Pancreas (tissue), 10 donors: ENCODE measurements at places on chromosomes 6 and 20. TPM values are rescaled to one million over a fixed set of nuclear protein-coding genes. Genes with fewer than 3 reads are reported as not detected.
A peak's percentile ranks its signal among the peaks of the same experiment; 100 is the strongest.

The NNAT gene
- not detected for total RNA-seq

The HRH3 gene
- not detected for total RNA-seq

The RNF39 gene
- total RNA-seq: 1.0 TPM

The SYCP2L gene
- 1.4 TPM for total RNA-seq

DNA sequence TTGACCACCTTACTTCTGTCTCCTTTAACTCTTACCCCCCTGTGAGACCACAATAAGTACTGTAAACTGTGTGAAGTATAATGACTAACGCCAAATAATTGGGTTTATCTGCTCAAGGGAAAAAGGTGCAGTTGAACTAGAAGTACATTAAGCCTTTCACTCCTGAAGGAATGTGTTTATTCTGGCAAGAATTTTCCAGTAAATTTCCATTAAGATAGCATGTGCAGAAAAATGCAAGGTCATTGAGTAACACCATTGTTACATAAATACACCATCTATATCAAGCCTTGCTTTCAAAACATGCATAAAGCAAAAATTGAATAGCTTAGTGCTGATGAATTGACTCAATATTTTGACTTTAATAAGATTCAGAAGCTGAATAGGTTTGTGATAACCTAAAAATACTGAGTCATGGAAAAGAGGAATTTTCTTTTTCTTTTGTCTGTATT, 65.4 kb downstream of the ARHGAP18 start:
- no peak overlapping the region for H3K4me3 ChIP-seq
- H3K27ac ChIP-seq: peak overlapping the region; percentile 87
- no peaks in the 10 kb centered on the region for H3K27me3 ChIP-seq

The LBP gene
- not detected for total RNA-seq

DNA sequence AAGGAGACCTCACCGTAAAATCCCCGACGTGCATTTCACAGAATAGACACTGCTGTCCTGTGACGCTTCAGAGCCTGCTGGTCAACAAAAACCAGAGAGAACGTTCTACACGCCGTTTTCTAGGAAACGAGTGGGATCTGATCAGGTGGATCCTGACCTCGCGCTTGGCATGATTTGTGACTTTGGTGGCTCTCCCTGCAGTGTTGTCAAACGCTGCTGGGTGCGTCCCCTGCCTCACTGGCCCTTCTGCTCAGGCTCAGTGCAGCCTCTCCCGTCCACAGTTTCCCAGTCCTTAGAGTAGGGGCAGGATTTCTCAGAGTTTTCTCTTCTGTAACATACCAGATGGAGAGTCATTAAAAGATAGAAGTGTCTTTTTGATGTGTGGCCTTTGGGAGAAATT, 27.6 kb upstream of the IRF4 start:
- DNase-seq: peak; percentile 47
- no peaks in the 10 kb centered on the region for H3K36me3 ChIP-seq
- no peaks in the 10 kb centered on the region for H3K4me1 ChIP-seq
- no peak overlapping the region for H3K4me3 ChIP-seq

DNA sequence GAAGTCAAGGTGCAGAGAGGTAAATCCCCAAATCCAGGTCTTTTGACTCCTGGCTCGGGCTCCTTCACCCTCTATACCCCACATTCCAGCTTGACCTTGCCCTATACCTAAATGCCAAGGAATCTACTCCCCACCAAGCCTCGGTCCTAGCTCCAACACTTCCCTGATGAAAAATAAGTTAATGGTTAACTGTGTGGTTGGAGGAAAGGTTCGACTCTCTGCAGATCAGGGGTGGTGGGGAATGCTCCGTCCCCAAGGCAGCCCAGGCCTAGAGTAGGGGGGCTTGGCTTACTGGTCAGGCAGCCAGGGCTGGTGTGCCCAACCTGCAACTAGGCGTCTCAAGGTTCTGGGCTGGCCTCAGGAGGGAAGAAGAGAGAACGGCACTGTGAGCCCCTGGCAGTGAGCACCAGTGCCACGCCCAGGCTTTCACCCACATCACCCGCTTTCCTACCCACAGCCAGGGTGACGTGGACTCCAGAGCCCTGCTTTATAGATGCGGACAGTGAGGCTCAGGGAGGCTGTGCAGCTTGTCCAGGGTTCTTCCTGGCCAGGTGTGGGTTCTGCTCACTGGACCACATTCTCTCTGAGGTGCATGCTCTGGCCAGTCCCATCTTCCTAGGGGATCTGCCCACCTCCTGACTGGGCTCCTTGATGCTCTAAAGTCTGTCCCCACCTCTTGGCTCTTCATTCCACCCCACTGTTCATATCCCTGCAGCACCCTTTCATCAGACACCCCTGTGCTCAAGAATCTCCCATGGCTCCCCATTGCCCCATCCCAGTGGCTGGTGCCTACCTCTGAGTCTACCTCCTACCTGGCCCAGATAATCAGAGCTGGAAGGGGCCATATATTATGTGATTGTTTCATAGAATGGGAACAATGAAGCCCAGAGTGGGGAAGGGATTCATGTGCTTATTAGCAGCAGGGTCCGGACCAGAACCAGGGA, 8.2 kb downstream of the SPDEF start:
- no peak overlapping the region for H3K4me3 ChIP-seq
- H3K27me3 ChIP-seq: no peaks in the 10 kb centered on the region
- DNase-seq: no peak
- peaks cover 7% of the 10 kb centered on the region for H3K4me1 ChIP-seq

The SYCP2 gene
- 4.3 TPM for total RNA-seq

DNA sequence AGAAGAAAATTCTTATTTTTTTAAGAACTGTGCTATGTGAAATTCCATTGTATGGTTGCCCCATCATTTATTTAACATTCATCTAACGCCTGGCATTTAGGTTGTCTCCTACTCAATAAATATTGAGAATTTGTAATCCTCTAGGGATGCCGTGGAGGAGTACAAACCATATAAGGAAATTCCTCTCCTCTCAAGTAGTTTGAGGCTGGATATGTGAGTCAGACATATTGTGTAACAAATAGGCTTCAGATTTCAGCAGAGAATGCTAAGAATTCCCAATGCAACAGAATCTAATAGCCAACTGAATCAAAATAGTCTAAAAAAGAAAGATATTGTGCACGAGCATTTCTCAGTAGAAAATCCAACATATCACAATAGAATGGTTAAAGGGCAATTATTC, 174.7 kb downstream of the OTOR start:
- H3K4me1 ChIP-seq: no peaks in the 10 kb centered on the region
- H3K4me3 ChIP-seq: no peak overlapping the region
- H3K27ac ChIP-seq: no peak overlapping the region
- DNase-seq: no peak
- no peaks in the 10 kb centered on the region for H3K27me3 ChIP-seq

GRCh38 chr6:157631412-157631811, 191.6 kb upstream of the SNX9 start:
- H3K27ac ChIP-seq: no peak overlapping the region
- no peaks in the 10 kb centered on the region for H3K4me1 ChIP-seq
- no peak for DNase-seq
- H3K27me3 ChIP-seq: no peaks in the 10 kb centered on the region
- no peaks in the 10 kb centered on the region for H3K36me3 ChIP-seq

DNA sequence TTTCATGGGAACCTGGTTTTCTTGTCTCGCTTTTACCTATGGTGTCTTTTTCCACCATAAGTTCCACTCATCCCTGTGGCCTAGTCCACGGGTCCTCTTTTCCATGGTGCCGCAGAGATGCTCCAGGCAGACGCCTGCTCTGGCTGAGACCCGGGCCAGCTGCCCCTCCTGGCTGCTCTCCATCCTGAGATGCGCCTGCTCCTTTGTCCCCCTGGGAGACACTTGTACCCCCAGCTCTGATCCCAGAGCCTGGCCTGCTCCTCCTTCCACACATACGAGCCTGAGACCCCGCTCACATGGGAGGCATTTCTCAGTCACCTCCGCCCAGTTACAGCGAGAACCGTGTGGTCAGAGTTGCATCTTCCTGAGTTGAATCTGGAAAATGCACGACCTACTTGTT, 29.6 kb downstream of the RNASET2 start:
- no peaks in the 10 kb centered on the region for H3K4me1 ChIP-seq
- H3K27ac ChIP-seq: no peak overlapping the region
- no peaks in the 10 kb centered on the region for H3K27me3 ChIP-seq
- peaks cover 3% of the 10 kb centered on the region for H3K36me3 ChIP-seq

GRCh38 chr6:159610881-159611280, 82.2 kb downstream of the SOD2 start:
- no peaks in the 10 kb centered on the region for H3K27me3 ChIP-seq
- H3K36me3 ChIP-seq: no peaks in the 10 kb centered on the region
- H3K4me1 ChIP-seq: no peaks in the 10 kb centered on the region
- no peak overlapping the region for H3K27ac ChIP-seq
- no peak for DNase-seq

The FAM83C gene
- total RNA-seq: not detected

The C6orf163 gene
- 1.5 TPM for total RNA-seq

DNA sequence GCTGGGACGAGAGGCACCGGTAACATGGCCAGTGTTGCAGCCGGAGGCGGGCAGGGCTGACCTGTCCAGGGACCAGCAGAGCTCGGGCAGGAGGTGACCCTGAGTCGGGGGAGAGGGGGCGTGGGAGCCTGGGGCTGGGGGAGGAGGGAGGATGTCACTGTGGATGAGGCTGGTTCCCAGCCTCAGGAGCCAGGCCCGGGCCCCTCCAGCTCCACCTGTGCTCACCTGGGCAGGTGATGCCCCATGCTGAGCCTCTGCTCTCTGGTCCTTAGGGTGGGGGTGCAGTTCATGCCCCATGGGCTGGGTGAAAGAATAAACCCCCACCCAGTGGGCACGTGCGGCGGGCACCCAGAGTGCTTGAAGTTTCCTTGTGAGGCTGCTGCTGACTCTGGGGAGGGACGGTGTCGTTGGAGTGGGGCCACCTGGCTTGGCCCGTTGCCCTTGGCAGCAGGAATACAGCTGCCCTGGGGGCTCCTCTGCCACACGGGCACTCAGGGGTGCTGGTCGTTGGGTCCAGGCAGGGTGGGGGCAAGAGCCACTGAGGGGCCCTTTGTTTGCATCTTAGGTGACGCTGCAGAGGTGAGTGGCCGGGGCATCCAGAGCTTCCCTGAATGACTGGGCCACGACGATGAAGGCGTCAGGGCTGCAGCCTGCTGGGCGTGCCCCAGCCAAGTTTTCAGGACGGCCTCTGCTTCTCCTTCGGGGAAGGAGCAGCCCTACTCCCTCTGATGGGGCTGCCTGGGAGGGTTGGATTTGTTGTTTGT, 24.7 kb upstream of the BHLHE23 start:
- H3K4me3 ChIP-seq: no peak overlapping the region
- no peaks in the 10 kb centered on the region for H3K27me3 ChIP-seq
- no peaks in the 10 kb centered on the region for H3K36me3 ChIP-seq
- no peak for DNase-seq
- H3K27ac ChIP-seq: no peak overlapping the region
- no peaks in the 10 kb centered on the region for H3K4me1 ChIP-seq

GRCh38 chr6:135014353-135014832, 40.2 kb downstream of the HBS1L start:
- H3K27me3 ChIP-seq: no peaks in the 10 kb centered on the region
- H3K27ac ChIP-seq: no peak overlapping the region
- no peak for DNase-seq
- no peaks in the 10 kb centered on the region for H3K36me3 ChIP-seq

GRCh38 chr6:108677357-108677756, 116.6 kb downstream of the FOXO3 start:
- H3K4me1 ChIP-seq: peaks cover 26% of the 10 kb centered on the region
- DNase-seq: no peak
- no peaks in the 10 kb centered on the region for H3K36me3 ChIP-seq

- H3K4me3 ChIP-seq: no peak overlapping the region
- no peaks in the 10 kb centered on the region for H3K36me3 ChIP-seq
- no peak overlapping the region for H3K27ac ChIP-seq
- H3K27me3 ChIP-seq: no peaks in the 10 kb centered on the region
- peaks cover 5% of the 10 kb centered on the region for H3K4me1 ChIP-seq
- no peak for DNase-seq
These were observed 18.4 kb downstream of the SLC22A23 start for GRCh38 chr6:3438190-3439167.

The MACROD2 gene
- 2.5 TPM for total RNA-seq

DNA sequence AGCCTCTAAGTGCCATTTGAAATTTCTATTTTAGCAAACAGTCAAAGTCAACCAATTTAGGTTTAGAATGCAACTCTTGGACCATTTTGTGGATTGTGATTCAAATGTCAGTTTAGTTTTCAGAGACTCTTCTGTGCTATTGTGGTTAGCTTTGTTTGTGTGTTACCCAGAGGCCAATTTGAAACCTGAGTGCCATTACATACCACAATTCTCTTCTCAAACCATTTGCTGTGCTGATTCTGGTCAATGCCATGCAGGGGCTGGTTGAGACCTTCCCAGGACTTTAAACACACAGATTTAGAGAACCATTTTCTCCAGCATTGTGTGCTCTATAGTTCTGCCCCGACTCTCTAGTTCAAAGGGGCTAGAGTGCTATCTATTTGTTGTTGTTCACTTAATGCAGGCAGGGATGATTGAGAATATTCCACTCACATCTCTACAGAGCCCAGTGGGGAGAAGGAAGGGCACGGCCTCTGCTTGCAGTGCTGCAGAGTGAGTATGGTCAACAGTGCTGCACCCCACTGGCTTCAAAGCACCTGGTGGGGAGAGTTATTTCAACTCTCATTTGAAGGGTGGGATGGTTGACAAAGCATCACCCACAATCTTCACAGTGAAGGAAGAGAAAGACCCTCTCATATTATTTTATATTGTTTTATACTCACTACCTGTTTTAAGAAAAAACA, 738.2 kb downstream of the COL12A1 start:
- no peak overlapping the region for H3K4me3 ChIP-seq
- no peak overlapping the region for H3K27ac ChIP-seq
- no peaks in the 10 kb centered on the region for H3K4me1 ChIP-seq
- H3K27me3 ChIP-seq: no peaks in the 10 kb centered on the region
